ENCODE measurements at places on chromosomes 2 and 18. TPM values are rescaled to one million over a fixed set of nuclear protein-coding genes. Genes with fewer than 3 reads are reported as not detected.

Gene ALPP
- total RNA-seq, result not detected

Gene MROH2A
- not detected for total RNA-seq

Gene FSHR
- not detected for total RNA-seq

Gene ITGB1BP1
- 46.2 TPM for total RNA-seq

Gene DNAJC5G
- total RNA-seq, result not detected

Gene KCTD18
- total RNA-seq, result 37.8 TPM

Gene LIMS4
- total RNA-seq, result not detected

Gene LOXHD1
- total RNA-seq, result not detected
